ENCODE measurements at places on chromosomes 6 and 20.

GRCh38 chr6:14889188-14889587 is 356.7 kb upstream of the JARID2 start:
- peak; percentile 50 for DNase-seq

DNA sequence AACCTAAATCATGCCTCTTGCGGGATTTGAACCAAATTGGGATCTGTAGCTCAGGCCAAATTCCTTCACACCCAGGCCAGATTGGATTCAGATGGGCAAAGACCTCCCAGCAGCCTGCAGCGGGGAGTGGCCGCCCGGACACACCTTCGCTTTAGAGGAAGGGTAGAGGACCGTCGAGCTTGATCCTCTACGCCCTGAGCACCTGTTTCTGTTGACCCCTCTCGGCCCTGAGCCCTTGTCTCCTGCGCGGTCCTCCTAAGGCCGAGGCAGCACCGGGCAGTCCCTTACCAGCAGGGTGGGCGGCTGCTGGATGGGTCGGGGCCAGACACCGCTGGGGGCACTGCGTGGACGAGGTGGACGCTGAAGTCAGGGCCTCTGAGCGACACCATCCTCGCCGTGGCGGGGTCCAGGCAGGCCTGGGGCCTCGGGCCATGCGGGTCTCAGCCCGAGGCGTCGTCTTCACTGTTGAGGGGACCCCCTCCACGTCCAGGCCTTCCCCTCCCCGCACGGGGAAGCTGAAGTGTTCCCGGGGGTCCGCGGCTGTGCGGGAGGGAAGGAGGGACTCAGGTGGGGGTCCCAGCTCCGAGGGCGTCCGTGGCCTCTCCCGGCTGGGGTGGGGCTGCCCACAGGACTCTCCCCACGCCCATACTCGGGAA is 114.8 kb downstream of the SMOC2 start:
- DNase-seq: no peak

DNA sequence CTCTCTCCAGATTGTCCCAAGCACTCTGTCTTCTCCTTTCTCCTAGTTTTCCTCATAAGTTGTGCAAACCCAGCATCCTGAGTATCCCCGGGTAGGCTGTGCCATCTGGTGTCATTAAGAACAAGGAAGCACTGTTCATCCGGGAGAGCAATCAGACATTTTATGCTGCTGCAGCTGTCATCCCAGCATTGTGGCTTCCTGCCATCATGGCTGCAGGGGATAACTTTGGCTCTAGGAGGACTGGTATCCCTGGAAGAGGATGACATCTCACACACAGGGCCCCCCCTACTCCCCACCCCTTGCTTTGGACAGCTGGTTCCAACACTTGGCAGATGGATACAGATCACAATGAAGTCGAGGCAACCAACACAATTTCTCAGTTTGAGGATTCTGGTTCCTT is 1195.1 kb upstream of the MAP3K7 start:
- no peak for DNase-seq

DNA sequence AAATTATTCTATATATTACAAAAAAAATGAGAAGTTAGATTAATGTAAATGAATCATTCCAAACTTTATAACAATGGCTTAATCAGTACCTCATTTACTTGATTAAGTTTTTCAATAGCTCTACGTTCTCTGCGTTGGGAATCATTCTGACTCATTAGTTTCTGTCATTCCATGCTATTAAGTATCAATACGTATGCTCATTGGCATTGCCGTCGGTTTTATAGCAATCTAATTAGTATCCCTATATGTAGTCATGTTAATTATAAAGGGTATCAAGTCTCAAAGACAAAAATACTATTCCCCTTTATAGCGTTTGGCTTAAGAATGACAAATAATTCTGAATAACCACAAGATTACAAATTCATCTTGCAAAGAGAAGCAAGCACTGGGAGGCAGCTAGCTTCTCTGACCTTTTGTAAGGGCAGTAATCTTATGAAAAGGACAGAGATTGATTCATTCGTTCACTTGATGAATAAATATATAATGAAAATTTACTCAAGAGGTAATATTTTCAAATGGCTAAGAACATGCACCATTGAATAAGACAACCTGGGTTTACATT is 41.8 kb downstream of the OLIG3 start:
- DNase-seq: no peak

DNA sequence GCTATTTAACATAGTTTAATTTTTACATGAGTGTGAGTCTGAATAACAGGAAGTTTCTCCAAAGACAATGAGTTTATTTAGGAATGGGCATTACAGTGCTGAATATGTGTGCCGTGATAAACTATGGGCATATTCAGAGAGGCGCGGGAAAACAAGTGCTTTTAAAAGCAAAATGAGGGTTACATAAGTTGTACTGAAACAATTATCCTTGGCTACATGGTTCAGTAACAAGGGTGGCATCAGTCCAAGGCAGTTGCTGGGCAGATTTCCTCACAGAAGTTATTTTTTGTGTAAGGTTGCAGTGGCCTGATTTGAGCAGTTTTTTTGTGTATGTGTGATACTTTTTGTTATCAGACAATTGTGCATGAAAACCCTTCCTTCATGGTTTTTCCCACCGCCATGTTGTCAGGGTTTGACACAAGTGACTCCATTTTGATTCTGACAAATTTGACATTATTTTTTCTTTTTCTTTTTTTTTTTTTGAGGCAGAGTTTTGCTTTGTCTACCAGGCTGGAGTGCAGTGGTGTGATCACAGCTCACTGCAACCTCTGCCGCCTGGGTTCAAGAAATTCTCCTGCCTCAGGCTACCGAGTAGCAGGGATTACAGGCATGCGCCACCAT is 22.3 kb upstream of the PXDC1 start:
- no peak for DNase-seq

DNA sequence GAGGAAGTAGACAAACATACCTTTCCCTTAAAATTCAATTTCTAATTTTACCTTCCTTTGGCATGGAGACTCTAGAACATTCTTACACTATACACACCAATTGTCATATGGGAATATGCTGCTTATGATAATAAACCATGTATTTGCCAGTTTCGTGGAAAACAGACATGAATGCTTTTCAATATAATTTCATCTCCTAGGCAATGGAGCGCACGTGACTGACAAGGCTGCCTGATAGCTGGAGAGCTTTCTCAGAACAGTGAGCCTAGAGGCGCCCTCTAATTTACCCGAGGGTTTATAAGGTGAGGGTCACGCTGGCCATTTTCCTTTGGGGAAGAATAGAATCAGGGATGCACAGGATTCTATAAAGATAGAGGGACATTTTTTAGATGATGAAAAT is 56.5 kb downstream of the PRR18 start:
- no peak for DNase-seq

GRCh38 chr20:14342918-14343317 is 5.5 kb upstream of the FLRT3 start:
- DNase-seq: no peak

- no peak for DNase-seq
Measured at GRCh38 chr6:134453792-134454510, 136.0 kb upstream of the SGK1 start.

- no peak for DNase-seq
Measured at GRCh38 chr20:23129266-23129665, 43.1 kb upstream of the CD93 start.

- DNase-seq: peak; percentile 51
Measured at GRCh38 chr6:2542858-2543218, 207.9 kb downstream of the MYLK4 start.

- no peak for DNase-seq
Measured at GRCh38 chr6:42022755-42023384, 27.5 kb upstream of the TAF8 start.

DNA sequence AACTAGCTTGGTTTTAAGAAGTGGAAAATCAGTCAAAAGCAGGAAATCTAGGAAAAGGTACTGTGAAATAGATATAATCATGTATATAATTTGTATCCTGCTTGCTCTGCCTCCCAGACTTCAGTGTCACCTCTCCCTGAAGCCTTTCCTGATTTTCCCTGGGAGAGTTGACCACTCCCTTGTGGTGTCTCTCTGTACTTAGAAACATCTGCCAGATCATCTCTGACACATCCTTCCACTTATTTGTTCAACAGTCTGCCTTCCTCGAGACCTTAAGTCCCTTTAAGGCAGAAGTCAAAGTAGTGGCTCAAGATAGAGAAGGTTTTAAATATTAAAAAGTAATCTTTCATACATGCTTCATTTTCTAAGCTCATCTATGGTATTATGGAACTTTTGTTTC is 236.5 kb downstream of the CDKAL1 start:
- DNase-seq: no peak

GRCh38 chr6:104431096-104431495 is 428.6 kb downstream of the HACE1 start:
- DNase-seq: no peak

- no peak for DNase-seq
Measured at GRCh38 chr6:82166493-82166892, 81.1 kb downstream of the IBTK start.

GRCh38 chr6:467671-468082 is 76.1 kb downstream of the IRF4 start:
- DNase-seq: no peak

- DNase-seq: no peak
Measured at GRCh38 chr6:162777091-162777490, 49.3 kb downstream of the PACRG start.

DNA sequence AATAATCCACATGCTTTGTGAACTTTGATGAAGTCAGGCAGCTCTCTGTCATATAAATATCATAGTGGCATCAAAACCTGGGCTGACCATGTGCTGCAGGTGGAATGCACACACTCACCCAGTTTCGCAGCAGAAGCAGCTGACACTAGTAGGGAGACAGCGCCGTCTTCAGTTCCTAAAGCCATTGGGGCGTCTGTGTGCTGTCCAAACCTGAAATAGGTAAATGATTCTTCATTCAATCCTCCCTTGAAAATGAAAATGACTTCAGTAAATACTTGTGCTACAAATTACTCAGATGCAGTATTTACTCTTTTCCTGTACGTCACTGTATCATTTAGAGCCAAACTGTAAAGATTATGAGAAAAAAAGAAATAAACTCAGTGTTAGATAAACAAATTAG is 127.5 kb downstream of the EYA4 start:
- no peak for DNase-seq

DNA sequence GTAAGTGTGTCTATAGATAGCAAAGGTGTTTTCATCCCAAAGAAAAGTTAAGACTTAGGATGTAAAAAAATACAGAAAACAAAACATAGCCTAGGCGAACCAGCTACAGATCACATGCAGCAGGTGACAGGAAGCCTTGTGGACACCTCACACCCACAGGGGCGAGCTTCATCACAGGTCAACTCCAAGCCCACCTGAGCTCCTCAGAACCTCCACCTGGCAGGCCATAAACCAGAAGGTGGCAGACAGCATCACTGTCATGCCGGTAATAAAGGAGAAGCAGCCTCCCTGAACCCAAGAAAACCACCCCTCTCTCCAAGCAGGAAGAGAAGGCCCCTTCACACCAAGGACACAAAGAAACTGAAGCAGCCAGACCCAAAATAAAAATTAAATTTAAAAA is 1.0 kb downstream of the RALGAPA2 start:
- DNase-seq: no peak

- no peak for DNase-seq
Measured at GRCh38 chr6:93779086-93779841, 359.9 kb upstream of the EPHA7 start.

- DNase-seq: no peak
Measured at GRCh38 chr6:6892744-6893583, 214.8 kb upstream of the RREB1 start.

DNA sequence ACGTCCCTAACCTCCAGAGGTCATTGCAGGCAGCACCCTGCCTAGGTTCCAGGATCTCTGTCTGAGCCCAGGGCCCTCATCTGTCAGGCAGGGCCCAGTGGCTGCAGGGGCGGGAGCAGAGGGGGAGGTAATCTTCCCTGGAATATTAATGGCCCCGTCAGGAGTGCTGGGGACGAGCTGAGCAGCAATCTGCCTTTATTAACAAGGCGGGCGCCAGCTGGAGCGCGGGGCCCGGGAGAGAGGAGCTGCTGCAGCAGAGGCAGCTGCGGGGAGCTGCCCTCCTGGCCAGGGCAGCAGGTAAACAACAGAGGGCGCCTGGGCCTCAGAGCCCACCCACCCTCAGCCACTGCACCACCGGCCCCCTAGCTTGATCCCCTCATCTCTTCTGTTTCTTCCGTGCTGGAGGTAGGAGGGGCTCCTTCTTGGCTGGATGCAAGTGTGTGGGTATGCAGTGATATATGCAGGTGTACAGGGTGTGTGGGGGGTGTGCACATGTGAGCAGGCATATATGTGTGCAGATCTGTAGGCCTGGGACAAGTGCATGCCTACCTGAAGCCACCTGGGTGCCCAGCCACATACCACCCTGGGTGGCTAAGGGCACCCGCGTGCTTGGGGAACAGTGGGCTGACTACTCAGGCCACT is 131.8 kb upstream of the MLN start:
- DNase-seq: no peak

- DNase-seq: no peak
Measured at GRCh38 chr6:121351916-121352315, 17.6 kb upstream of the TBC1D32 start.

- DNase-seq: no peak
Measured at GRCh38 chr6:15793826-15794225, 131.0 kb upstream of the DTNBP1 start.

DNA sequence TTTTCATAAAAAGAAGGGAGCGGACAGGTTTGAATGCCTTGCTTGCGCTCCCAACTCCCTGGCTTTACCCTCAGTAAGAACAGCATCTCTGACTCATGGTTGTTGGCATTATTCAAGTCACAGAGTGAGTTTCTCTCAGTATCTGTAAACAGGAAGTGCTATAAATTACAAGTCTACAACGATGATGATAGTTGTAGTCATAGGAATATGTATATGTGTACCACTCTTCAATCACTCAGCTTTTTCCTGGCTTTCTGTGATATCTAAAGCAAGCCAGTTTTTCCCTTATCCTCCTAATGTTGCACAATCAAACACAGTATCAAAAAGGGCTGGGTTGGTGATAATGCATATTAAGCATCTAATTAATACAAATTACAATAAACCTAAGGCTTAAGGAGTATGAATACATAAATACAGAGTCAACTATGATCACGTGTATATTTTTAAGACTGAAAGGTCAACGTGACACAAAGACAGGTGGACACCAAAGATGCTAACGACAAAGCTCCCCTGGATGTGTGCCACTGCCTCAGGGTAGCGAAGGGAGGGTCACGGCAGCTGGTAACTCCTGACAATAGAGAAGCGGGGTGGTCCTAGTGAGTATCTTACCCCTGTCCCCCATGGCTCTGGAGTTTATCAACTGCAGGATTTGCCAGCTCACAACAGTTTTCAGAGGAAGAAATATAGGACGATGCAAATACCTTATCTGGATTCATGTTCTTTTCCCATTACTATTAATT is 202.8 kb downstream of the BTBD9 start:
- DNase-seq: peak; percentile 92

GRCh38 chr6:91694016-91694654 is 1107.3 kb upstream of the MAP3K7 start:
- peak; percentile 1 for DNase-seq
